Pons (tissue), 1 donor: ENCODE measurements at places on chromosomes 13 and 19.

- DNase-seq, result no peak
Measured at GRCh38 chr19:12749938-12750521, 1.6 kb upstream of the BEST2 start.

DNA sequence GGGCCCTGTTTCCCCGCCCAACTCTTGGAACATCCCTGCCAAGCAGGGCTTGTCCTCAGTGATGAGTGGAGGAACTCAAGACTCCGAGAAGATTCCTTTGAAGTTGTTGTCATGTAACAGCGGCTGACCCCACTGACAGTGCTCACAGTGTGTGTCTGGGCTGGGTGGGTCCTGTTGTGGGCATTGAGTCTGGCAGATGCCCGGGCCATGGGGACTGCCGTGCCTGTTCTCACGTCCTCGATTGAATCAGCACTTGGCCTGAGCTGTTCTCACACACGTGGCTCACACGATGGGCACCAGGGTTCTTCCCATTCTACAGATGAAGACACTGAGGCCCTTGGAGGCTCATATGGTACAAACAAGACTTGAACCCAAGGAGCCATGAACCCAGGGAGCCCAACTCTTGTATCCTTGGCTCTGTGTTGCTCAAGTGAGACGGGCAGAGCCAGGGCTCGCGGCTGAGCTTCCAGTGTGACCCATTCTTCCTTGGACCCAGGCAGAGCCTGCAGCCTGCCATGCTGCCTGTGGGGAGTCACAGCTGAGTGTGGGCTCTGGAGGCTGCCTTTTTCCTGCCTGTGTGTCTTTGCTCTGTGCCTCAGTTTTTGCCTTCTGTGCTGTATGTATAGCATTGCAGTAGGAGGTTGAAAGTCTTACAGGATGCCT, 8.6 kb upstream of the EPN1 start:
- DNase-seq, result no peak

DNA sequence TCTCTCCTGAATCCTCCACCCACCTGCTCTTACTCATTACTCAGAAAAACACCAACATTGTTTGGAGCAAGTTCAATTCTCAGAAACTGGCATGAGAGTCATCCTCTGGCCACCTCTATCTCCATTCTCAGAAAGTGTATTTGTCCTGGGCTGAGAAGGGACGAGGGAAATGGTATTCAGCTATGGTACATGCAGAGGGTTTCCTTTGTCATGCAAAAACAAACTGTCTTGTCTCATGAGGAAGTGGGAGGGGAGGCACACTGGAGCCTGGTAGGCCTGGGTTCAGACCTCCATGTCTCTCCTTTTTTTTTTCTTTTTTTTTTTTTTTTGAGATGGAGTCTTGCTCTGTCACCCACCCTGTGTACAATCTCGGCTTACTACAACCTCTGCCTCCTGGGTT, 31.9 kb upstream of the LILRA2 start:
- DNase-seq, result no peak

GRCh38 chr19:36605101-36605876, at the start of gene ZNF382:
TSS of gene ZNF382 (plus strand) at chr19:36605313. CDS start at chr19:36609915, 4,602 bp downstream.
- peak; percentile 56 for DNase-seq

GRCh38 chr19:6402837-6403608, 10.1 kb upstream of the GTF2F1 start:
- peak; percentile 71 for DNase-seq

DNA sequence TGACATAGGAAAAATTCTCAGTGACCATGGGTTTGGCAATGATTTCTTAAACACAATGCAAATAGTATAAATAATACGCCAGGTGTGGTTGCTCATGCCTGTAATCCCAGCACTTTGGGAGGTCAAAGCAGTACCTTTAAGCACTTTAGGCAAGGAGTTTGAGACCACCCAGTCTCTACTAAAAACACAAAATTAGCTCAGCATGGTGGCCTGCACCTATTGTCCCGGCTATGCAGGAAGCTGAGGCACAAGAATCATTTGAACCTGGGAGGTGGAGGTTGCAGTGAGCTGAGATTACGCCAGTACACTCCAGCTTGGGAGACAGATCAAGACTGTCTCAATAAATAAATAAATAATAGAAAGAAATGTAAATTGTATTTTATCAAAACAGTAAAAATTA, 356.5 kb upstream of the SLITRK6 start:
- no peak for DNase-seq

DNA sequence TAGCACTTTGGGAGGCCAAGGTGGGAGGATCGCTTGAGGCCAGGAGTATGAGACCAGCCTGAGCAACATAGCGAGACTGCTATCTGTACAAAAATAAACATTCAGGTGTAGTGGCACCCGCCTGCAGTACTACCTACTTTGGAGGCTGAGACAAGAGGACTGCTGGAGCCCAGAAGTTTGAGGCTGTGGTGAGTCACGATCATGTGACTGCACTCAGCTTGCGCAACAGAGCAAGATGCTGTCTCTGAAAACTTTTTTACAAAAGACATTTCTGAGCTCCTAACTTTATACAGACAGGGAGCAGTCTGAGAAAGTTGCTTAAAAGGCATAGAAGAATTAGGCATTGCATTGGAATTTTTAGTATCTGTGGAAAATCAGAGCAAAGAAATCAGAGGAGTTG, 10.4 kb upstream of the TBC1D4 start:
- DNase-seq, result no peak

- DNase-seq, result no peak
Measured at GRCh38 chr13:46527237-46527636, 25.7 kb upstream of the LRCH1 start.

- DNase-seq, result no peak
Measured at GRCh38 chr19:6813659-6814058, 41.2 kb downstream of the VAV1 start.

DNA sequence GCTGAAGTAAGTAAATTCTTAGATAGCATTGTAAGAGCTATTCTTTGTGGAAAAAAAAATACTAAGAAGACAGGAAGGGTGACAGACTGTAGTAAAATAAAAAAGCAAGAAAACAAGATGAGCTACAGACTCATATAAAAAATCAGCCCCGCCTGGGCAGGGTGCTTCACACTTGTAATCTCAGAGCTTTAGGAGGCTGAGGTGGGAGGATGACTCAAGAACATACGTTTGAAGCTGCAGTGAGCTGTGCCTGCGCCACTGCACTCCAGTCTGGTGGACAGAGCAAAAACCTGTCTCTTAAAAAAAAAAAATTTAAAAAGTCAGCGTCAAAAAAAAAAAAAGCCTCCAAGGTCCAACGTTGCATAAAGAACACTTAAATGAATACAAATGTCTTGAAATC, 102.1 kb downstream of the VWA8 start:
- no peak for DNase-seq
